Coronary artery (tissue), 2 donors: ENCODE measurements at places on chromosomes 3 and 15.

DNA sequence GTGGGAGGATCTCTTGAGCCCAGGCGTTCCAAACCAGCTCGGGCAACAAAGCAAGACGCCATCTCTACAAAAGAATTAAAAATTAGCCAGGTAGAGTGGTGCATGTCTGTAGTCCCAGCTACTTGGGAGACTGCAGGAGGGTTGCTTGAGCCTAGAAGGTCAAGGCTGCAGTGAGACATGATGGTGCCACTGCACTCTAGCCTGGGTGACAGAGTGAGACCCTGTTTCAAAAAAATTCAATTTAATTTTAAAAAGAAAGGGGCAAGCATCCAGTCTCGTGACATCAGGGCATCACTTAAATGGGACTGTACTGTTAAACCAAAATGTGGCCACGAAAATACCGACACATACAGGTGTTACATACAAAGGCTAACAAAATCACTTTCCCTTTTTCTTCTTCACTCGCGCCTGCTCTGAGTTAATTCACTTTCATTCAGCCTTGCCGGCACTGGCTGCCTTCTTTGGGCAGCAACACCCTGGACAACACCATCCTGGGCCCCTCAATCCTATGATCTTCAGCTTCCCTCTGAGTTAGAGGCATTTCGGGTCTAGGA, 121.7 kb downstream of the LIPC start:
- DNase-seq, result no peak

- no peak for DNase-seq
Observed at GRCh38 chr15:74041777-74042435, 40.4 kb downstream of the GOLGA6A start.

GRCh38 chr3:153410517-153410916, 248.5 kb downstream of the RAP2B start:
- no peak for DNase-seq

- DNase-seq, result no peak
Observed at GRCh38 chr3:169104972-169105371, 558.5 kb downstream of the MECOM start.

DNA sequence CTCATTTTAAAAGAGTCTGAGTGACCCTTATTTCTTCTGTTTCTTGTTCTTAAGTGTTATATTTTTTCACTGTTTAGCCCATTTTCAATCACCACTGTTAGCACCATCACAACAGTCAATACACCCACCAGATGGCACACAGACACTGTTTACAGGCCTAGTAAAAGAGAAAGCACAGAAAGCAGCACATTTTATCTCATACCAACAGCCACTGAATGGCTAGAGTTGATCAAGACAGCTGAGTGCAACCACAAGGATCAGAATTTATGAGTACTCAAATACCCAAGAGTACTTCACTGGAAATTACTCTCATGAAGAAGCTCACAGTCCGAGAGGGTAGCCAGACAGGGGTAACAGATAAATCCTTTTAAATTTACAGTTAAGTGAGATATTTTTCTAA, 127.0 kb downstream of the TFDP2 start:
- no peak for DNase-seq

- DNase-seq, result no peak
Observed at GRCh38 chr3:151283907-151284461, 5.6 kb upstream of the P2RY14 start.

DNA sequence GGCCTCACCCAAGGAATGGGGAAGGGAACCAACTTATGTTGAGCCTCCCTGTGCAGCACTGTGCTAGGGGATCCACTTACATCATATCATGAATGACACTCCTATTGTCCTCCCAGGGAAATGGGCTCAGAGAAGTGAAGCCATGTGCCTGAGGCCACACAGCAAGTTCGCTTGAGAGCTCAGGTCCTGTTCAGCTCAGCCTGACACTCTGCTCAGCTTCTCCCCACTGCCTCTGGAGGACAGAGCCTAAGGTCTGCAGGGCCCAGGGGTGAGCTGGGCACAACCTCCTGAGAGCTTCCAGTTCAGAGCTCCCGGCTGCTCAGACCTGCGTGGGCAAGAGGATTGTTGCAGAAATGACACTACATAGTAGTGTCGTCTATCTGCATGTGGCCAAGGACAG, 76.0 kb upstream of the SEC13 start:
- DNase-seq, result no peak

DNA sequence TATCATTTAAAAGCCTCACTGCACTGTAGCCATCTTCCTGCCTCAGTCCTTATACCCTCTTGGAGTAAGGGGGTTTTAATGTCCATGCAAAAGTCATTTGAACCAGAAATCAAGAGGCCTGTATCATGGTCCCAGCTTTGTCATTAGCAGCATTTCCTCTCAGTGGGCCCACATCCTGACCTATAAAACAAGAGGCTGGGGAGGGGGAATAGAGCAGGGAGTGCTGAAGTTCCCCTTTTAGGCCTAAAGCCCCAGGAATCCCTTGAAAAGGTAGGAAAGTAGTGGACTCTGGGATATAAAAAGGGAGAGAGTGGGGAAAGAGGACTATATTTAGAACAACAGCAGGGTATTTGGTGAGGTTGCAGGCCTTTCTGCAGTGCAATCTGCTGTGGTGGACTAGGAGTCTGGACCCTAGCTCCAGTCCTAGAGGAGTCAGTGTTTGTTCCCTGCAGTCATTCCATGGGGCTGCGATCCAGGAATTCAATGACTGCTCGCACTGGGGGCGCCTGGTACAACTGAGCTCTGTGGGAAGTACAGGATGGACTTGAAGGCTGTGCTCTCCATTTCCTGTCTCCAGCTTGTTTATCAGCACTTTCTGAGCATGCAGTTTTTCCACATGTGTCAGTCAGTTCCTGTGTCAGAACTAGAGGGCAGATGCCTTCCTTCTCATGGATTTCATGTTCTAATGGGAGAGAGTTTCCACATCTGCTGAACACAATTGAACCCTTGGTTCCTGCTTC, 46.8 kb downstream of the PDHB start:
- DNase-seq, result no peak

DNA sequence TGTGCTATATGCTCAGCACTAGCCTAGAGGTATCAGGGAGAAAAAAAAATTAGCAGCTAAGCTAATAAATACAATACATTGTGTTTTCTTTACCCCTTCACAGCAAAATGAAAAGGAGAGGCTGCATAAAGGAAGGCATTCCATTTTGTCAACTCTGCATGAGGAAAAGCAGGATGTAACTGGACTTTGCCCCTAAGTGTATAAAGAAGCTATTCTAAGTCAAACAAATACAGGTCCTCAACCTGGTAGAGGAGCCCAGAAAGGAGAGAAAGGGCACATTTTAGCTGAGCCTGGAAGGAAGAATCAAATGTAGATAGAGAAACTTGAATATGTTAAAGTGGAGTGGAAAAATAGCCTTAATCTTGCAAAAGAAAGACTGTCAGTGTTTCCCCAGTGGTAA, 89.0 kb upstream of the SPRED1 start:
- DNase-seq, result no peak

DNA sequence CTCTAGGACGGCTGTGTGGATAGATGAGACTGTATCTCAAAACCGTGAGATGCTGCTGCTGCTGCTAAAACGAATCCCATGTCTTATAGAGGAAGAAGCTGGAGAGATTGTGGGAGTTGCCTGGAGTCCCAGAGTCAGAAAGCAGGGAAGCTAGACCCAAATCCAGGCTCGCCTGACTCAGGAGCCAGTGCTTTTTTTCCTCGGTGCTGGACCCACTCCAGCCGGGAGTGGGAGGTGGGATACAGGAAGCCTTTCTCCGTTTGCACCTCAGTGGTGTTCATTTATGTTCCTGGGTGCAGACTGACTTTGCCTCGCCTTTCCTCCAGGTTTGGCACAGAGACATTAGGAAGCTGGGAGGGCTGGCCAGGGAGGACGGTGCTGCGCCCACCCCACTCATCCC, 150.9 kb upstream of the LINGO1 start:
- no peak for DNase-seq

DNA sequence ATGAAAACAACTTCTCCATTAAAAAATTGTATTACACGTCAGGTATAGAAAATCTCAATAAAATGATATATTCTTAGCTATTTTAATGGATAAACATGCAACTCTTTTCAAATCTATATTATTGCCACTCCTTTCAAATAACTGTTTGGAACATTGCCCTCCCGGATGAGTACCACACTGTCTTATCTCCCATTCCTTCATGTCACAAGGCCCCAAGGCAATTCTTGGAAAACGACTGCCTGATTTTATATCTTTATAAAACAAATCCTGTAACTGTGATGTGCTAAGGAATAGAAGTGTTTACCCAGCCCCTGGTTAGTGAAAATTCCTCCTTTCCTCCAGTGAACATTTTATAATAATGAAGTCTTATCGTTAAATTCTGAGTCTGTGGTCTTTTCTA, 6.2 kb upstream of the ZNF619 start:
- DNase-seq, result no peak

- DNase-seq, result no peak
Observed at GRCh38 chr3:94990952-94991705, 928.3 kb downstream of the NSUN3 start.

GRCh38 chr15:65331811-65332210, 27.3 kb downstream of the RNU5B-1 start:
- DNase-seq, result no peak

- DNase-seq, result no peak
Observed at GRCh38 chr3:32819551-32820348, 2.0 kb downstream of the TRIM71 start.

- peak; percentile 84 for DNase-seq
Observed at GRCh38 chr15:92069308-92070250, 216.1 kb downstream of the SLCO3A1 start.

DNA sequence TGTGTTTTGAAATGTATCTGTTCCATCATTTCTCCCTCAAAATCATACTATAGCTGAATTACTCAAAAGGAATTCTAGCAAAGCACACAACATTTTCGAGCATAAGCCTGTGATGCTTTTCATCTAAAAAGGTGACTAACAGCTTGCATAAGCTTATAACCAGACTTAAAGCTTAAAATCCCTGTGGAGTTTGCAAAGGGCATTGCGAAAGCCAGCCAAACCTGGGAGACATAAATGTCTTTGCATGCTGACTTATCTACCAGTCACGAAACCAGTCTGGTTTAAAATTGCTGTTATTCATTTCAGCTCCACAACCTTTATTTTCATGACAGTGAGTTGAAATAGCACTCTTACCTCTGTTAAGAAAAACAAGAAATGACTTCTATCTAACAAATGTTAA, 35.6 kb upstream of the LIPC start:
- DNase-seq, result no peak

DNA sequence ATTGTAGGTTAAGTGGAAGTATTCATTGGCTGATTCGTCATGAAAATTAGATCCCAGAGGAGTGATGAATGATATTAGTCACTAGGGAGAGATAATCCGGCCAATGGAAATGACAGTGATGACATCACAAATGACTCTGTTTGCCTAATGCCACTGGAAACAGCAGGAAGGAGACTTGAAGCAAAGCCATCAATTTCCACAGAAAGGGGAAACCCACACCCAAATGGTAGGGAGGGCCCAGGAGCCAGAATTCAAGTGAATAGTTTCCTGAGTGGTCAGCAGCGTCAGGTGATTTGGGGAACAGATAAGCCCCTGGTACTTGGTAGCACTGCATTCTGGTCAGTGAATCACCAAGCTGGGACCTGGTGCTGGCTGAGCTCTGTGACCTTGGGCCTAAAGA, 3.3 kb upstream of the ADAMTS9 start:
- no peak for DNase-seq

GRCh38 chr3:59367150-59367549, 317.3 kb upstream of the CFAP20DC start:
- no peak for DNase-seq

- no peak for DNase-seq
Observed at GRCh38 chr3:123262226-123262625, 60.5 kb downstream of the SEC22A start.

DNA sequence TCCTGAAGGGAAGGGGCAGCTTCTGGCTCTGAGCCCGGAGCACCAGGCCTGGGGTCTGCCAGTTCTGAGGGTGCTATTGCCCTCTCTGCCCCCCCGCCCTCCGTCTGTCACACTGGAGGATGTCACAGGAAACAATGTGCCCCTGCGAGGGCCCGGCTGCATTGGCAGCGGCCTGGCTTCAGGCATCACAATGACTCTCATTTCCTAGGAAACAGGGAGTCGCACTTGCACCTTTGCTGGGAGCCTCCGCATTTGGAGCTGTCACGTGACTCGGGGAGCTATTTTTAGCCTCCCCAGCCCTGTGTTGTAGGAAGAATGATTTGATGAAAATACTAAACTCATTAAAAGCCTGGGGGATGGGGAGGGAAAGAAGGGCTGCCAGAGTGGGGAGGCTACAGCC, 518.9 kb downstream of the SHQ1 start:
- no peak for DNase-seq

GRCh38 chr3:32136703-32137102, 30.3 kb downstream of the GPD1L start:
- no peak for DNase-seq

DNA sequence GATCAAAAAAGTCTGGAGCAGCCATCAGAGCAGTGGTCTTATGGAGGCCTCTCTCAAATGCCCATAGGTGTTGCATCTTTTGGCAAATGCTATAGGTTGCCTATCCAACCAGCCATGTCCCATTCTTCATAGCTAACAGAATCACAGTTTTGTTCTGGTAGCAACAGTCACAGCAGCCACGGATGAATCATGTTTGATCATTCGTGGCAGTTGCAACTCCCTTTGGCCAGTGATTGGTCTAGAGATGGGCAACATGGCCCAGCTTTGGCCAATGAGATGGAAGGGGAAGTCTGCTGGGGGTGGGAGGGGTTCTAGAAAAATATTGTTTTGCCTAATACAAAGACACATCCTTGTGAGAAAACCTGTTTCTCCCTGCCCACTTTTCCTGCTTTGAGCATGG, 50.3 kb upstream of the PPP2R3A start:
- no peak for DNase-seq

- DNase-seq, result no peak
Observed at GRCh38 chr3:169527507-169527906, 136.0 kb downstream of the MECOM start.

DNA sequence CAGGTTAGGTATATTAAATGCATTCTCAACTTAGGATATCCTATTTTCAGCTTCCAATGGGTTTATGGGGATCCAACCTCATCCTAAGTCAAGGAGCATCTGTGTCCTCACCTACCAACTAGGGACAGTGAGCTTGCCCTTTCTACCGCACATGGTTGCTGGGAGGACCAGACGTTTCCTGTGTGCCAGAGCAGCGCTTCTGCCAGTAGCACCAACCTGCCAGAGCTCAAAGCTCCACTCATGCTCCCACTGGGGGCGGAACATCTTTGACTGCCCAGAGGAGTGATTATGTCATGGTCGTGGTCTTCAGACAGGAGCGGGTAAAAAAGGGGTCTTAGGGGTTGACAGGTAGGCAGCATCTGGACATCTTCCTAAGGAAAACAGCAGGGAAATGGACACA, 24.7 kb downstream of the XPC start:
- no peak for DNase-seq

DNA sequence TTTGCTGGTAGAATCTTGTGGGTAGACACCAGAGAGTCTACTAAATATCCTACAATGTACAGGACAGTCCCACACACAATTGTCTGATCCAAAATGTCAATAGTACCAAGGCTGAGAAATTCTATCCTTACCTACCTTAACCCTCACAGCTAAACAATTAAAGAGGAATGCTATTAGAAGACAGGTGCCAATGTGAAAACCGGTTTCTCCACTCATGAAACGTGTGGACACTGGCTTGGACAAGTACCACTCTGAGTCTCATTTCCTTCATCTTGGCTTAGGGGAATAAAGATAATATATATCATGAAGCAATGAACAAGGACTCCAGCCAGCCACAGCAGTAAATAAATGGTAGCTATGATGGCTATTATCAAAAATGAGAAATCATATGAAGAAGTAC, 90.2 kb downstream of the RFTN1 start:
- no peak for DNase-seq
